ENCODE measurements at places on chromosomes 16 and 17. TPM values are rescaled to one million over a fixed set of nuclear protein-coding genes. Genes with fewer than 3 reads are reported as not detected.

The KRTAP4-5 gene
- total RNA-seq, result not detected

The ST6GALNAC2 gene
- 0.65 TPM for total RNA-seq

The WNT9B gene
- not detected for total RNA-seq

The DHRS7C gene
- total RNA-seq, result not detected

The HSD17B1 gene
- total RNA-seq, result 0.15 TPM

The SLC35G6 gene
- total RNA-seq, result not detected

The KRTAP1-5 gene
- under 0.01 TPM for total RNA-seq

The KCNJ12 gene
- total RNA-seq, result 0.61 TPM

The ACSM2A gene
- not detected for total RNA-seq

The MYO18A gene
- total RNA-seq, result 21.1 TPM

The KRTAP4-1 gene
- total RNA-seq, result not detected

The TNRC6A gene
- 27.6 TPM for total RNA-seq

The CCDC92B gene
- not detected for total RNA-seq

The C1QL1 gene
- total RNA-seq, result not detected
